GM12878 (cell line): ENCODE measurements at places on chromosomes 7 and 10.

GRCh38 chr10:63798599-63799498, 277.6 kb downstream of the REEP3 start:
- DNase-seq: no peak

GRCh38 chr10:110275128-110275729, 29.5 kb downstream of the SMNDC1 start:
- DNase-seq: no peak

DNA sequence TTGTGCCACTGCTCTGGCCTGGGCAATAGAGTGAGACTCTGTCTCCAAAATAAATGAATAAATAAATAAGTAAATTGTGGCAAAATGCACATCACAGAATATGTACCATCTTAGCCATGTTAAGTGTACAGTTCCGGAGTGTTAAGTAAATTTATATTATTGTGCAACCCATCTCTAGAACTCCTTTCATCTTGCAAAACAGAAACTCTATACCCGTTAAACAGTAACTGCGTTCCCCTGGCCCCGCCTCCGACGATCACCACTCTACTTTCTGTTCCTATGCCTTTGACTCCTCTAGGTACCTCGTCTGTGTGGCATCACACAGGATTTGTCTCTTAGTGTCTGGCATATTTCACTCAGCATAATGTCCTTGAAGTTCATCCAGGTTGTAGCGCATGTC, 356.4 kb upstream of the FOXK1 start:
- DNase-seq: no peak

GRCh38 chr10:133002685-133003084, 60.3 kb upstream of the CFAP46 start:
- no peak for DNase-seq

GRCh38 chr10:113801569-113801968, 50.1 kb downstream of the PLEKHS1 start:
- no peak for DNase-seq

DNA sequence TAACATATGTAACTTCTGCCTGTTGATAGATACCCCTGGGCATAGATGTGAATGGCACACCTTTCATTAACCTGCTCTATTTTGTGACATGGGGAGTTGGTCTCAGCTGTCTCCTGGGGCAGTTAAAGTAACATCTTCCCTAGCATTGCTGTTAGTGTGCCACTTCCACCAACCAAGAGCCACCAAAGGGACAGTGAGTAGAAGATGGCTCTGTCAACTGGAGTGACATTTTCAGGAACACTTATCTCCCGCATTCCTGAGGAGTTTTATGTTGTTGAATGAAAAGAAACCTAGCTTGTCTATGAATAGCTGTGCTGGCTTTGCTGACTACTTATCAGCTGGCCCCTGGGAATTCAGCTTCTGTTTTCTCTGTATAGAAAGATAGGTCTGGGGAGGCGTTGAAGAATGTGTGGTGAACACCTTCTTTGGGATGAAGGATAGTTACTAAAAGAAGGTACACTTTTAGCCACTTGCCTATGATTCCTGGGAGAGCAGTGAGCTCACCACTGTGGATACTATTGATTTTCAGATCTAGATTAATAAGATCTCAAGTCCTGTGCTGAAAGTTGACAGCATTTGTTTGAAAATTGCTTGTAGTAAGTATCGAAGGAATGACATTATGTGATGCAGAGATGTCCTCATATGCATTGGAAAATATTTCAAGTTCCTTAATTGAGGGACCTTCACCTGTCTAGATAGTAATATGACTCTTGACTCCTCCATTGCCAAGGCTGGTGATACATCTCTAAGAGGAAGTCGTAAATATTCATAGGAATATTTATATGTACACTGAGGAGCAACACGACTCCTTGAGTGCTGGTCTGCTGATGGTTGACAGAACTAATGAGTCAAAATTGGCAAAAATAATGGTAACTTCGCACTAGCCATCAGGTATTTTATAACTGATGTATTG, 7.6 kb downstream of the STARD3NL start:
- no peak for DNase-seq
